ENCODE measurements at places on chromosomes 1 and 21. TPM values are rescaled to one million over a fixed set of nuclear protein-coding genes. Genes with fewer than 3 reads are reported as not detected.

- DNase-seq, result no peak
These were observed 114.2 kb downstream of the SIK1 start for GRCh38 chr21:43312751-43313169.

SLC16A4 gene
- 11.3 TPM for total RNA-seq

GRCh38 chr1:110501488-110502132, 17.4 kb downstream of the KCNA10 start:
- no peak for DNase-seq

LYPD8 gene
- not detected for total RNA-seq

TMCC2 gene
- 4.5 TPM for total RNA-seq

ATXN7L2 gene
- 5.3 TPM for total RNA-seq

FAM167B gene
- total RNA-seq, result not detected

DNA sequence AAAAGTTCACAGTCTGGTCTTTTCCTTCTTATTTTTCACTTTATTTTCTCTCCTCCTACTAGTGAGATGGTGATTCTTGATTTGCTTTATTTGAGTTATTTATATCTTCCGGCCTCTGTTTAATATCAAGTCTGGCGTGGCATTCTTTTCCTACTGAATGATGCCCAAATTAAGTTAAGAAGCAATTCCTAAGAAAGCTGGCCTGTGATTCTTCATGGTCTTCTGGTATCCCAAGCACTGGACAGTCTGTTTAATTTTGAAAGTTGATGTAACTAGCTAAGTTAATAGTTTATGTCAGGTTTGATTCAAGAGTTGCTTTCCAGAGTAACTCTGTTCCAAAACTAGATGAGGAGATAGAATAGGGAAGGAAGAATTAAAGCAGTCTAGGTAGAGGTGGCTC, 9.2 kb upstream of the ENAH start:
- DNase-seq, result no peak

DNA sequence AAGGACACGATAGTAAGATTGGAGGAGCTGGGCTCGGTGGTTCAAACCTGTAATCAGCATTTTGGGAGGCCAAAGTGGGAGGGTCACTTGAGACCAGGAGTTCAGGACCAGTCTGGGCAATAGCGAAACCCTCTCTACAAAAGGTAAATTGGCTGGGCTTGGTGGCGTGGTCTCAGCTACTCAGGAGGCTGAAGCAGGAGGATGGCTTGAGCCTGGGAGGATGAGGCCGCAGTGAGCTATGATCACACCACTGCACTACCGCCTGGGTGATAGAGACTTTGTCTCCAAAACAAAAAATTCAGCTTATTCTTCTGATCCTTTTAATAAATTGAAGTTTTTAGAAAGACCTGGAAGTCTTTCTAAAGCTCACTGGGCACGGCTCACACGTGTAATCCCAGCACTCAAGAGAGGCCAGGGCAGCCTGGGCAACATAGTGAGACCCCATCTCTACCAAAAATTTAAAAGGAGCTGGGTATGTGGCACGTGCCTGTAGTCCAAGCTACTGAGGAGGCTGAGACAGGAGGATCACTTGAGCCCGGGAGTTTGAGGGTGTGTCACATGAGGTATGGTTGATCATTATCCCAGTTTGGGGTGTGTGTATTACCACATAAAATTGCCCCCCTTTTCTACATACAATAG, 15.3 kb downstream of the MASP2 start:
- DNase-seq, result no peak

GRCh38 chr1:147243228-147243685, 773 bp downstream of the CHD1L start:
- DNase-seq, result peak; percentile 26

WNT9A gene
- not detected for total RNA-seq

PLA2G2F gene
- 0.07 TPM for total RNA-seq

GRCh38 chr1:219686171-219686570, 73.3 kb upstream of the ZC3H11B start:
- no peak for DNase-seq

DNA sequence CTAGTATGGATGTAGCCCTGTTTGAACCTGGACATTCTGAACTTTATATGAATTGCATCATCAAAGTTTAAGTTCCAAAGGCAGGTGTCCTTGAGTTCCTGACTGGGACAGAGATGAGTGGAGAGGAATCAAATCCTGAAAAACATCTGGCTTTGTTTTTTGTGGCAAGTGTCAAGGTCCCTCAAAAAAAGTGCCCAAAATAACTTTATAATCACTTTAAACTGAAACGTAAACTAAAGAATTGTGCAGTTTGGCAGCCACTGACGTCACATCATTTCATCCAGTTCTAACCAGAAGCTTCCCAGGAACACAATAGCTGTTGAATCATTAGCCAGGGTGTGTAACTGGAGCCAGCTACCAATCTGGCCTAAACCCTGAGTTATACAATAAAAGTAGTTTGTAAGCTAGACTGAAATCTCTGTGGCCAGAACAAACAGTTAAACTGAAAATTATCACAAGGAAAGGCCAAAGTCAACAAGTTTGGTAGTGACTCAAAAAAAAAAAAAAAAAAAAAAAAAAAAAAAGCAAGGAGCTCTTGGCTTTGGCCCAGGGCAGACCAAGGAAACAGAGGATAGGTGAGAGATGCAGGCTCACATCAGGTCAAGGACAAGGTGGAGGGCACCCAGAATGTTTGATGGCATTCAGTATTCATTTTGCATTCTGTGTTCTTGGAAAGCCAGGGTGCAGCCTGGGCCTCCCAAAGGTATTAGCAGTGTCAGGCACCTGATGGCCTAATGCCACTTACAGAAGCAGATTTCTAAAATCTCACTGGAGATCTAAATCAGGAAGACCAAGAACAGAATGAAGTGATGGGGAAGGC, 74.3 kb downstream of the TNFSF18 start:
- no peak for DNase-seq

DNA sequence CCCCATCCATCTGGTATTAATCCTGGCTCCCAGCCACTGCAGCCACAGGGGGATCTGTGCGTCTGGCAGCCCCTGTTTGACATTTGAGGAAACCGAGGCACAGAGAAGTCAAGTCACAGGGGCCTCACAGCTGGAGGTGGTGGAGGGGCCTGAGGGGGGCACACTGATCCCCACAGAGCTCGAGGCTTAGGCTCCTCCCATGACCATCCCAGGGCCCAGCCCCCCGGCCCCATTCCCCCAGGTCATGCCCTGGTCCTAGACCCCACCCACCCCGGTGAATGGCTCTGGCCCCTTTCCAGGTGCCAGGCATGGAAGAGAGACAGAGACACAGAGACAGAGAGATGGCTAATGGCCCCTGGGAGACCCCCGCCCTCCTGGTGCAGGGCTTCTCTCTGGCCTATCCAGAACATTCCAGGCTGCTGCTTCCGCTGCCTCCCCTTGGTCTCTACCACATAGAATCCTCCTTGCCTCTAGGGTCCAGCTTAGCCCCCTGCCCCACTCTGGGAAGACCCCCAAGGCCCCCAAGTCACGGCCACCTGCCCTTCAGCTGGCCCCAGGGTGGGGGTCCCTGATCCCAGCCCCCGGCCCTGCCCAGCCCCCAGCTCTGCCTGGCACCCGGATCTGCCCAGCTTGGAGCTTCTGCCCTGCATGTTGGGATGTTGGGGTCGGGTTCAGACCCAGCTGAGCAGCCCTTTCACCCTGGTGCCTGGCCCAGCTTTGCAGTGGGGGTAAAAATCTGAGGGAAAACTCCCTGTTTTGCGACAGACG, 29.2 kb upstream of the LRRC3 start:
- DNase-seq, result no peak

LBR gene
- 178 TPM for total RNA-seq

- DNase-seq, result no peak
These were observed 2.7 kb downstream of the CAPN2 start for GRCh38 chr1:223714849-223715603.

DNA sequence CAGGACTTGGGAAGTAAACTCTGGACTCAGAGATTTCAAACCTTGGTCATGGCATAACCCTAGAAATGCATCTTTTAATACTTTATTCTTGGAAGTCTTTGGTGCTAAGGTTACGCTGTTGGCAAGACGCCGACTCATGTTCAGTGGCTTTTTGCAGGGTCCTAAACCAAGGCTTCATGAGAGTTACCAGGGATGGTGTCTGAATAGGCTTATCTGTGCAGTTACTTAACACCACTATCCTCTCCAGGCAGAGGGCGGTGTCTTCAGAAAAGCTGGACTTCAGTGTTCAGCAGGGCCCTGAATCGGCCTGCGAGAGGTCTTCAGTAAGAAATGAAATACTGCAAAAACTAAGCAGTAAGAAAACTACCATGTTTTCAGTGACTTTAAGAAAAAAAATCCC, 58.3 kb downstream of the SIM2 start:
- DNase-seq, result no peak

DNA sequence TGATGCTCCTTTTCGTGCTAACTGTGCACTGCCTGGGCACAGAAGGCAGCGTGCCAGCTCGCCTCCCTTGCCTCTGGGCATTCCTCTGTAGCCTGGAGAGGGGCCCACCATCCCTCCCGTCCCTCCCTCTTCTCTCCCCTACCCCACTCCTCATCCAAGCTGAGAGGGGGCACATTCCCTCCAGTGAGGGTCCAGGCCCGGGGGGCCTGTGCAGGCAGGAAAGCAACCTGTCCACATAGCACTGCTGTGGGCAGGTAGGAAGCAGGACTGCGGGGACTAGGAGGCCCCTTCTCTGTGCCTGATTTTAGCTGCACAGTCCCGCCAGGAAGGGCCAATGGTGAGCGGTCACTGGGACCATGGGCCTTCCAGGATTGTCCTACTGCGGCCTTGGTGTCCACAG, 10.3 kb upstream of the PKNOX1 start:
- DNase-seq, result no peak

GRCh38 chr1:243548516-243548915, 292.7 kb downstream of the SDCCAG8 start:
- no peak for DNase-seq

DNA sequence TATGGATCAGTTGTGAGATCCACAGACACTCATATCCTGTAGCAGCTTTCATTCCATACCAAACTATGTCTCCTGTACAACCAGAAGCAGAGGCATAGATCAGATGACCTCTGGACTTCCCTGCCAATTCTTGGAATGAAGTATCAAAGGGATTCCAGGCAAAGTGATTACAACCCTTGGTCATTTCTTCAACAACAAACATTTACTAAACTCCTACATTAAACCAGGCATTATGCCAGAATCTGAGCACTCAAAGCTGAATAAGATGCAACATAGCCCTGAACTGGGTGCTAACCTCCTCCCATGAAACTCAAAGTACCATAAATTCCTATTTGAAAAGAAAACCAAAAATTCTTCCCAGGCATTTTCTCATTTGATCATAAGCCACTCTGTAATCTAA, 121.2 kb upstream of the SGIP1 start:
- DNase-seq, result no peak

GRCh38 chr1:48683839-48684238, 92.9 kb downstream of the BEND5 start:
- no peak for DNase-seq

SLAMF1 gene
- total RNA-seq, result 0.26 TPM

GRCh38 chr1:11156441-11156840, 32.7 kb upstream of the ANGPTL7 start:
- DNase-seq, result no peak

ANGPTL3 gene
- not detected for total RNA-seq

- DNase-seq, result no peak
These were observed 18.0 kb downstream of the PGM1 start for GRCh38 chr1:63611231-63611630.

DNA sequence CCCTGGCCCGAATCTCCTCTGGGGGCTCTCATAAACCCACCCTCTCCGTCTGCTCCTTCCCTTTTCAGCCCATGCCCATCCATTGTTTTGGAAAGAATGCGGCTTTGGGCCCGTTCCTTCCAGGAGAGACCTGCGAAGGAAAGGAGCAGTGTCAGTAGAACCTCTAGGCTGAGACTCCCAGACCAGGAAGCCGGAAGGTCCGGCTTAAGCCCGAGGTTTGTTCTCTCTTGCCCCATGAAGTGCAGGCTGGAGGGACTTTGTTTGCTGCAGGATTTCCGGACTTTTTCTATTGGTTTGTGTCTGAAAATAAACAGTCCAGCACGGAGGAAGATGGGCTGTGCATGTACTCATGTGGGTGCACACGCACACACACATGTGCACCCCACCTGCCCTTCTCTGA, 49.8 kb downstream of the ELK4 start:
- DNase-seq, result no peak

GJA8 gene
- not detected for total RNA-seq

DNA sequence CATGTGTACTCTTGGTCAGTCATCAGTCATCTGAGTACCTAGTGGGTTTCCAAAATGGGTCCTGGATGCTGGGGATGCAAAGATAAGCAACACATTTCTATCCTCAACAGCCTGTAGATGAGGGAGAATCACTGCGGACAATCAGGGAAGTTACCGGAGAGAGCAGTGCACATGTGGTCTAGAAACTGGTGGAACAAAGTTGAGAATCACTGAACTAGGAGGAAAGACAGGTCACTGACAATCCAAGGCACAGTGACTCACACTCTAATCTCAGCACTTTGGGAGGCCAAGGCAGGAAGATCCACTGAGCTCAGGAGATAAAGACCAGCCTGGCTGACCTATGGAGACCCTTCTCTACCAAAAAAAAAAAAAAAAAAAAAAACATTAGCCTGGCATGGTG, 31.4 kb upstream of the LGALS8 start:
- no peak for DNase-seq

DNA sequence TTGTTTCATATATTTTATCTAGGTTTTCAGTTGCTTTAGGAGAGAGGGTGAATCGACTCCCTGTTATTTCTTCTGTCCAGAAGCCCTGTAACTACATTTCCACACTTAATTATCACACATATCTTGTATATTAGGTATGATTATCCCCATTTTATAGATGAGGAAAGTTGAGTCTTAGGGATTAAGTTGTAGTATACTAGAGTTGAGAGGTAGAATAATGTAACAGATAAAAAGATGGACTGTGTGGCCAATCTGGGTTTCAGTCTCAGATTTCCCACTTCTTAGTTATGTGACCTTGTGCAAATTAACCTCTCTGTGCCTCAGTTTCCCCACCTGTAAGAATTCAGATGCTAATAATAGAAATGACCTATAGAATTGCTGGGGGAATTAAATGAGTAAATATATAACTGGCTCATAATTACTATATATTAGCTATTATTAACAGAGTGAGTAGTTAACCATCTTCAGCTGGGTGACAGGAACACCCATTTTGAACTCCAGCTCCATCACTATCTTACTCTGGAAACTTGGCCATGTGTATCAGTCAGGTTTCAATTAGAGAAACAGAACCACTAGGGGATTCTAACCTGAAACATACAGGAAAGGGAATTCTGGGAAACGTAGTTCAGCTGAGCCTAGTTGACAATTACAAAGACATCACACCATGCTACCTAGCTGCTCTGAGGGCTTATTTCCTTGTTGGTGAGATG, 20.4 kb upstream of the FOXO6 start:
- no peak for DNase-seq

- DNase-seq, result no peak
These were observed 172.4 kb downstream of the CLIC6 start for GRCh38 chr21:34841154-34841553.

DNA sequence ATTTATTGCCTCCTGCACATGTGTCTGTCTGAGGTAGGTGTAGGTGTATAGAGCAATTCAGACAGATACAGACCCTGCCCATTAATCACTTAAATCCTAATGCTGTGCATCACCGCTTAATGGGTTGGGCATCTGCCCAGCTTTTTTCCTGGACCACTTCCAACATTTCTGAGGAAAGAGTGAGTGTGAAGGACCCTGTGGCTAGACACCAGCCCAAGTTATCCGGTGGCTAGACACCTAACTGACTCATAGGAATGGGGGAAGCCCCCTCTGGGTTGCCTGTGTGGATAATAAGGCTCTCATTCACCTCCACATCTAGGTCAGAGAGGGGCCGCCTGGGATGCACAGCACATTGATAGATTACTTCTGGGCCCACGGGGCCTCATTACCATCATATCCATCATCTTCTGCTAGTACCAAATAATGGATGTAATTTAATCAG, 121.1 kb upstream of the RAVER2 start:
- peak; percentile 26 for DNase-seq
